PC-9 (cell line): ENCODE measurements at places on chromosomes 16 and 17.

GRCh38 chr16:84922351-84923120 is 88.8 kb downstream of the ZDHHC7 start:
- no peak for DNase-seq

GRCh38 chr17:75418531-75418930 is 13.1 kb upstream of the GRB2 start:
- DNase-seq, result no peak

GRCh38 chr17:43330876-43331639 is 67.7 kb upstream of the ARL4D start:
- DNase-seq, result no peak

GRCh38 chr17:78986649-78987328 is 7.1 kb upstream of the LGALS3BP start:
- DNase-seq, result peak; percentile 41

DNA sequence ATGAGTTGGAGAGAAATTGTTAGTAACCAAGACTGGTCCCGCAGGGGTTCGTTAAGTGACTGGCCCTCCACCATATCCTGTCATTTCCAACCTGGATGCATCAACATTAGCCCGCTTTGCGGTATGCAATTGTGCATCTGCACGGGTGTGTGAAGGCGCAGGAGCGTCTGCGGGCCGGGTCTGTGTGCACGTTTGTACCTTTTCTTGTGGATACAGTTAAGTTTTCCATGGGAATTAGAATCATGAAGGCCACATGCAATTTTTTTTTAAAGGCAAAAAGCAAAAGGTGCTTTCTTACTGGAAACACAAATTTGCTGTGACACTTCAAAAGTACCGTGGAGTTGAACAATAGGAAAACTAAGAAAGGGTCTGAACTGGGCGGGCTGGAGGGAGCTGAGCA is 355.4 kb upstream of the ZFHX3 start:
- no peak for DNase-seq

DNA sequence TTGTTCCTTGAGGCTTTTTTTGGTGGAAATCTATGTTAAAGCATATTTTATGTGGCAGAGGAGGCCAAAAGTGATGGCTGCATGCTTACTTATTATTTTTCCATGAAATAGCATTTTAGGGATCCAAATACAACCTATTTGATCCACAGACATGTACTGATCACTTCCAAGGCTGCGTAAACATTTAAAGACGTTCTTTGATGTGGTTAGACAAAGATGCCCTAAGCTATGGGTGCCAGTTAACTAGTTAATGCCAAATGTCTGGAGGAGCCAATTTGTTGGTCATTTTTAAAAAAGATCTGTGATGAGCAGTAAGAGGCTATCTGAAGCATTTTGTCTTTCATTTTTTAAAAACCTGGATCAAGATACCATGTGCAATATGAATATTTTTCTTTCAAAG is 17.3 kb upstream of the PRKCA start:
- DNase-seq, result no peak

GRCh38 chr17:29682987-29683386 is 60.3 kb upstream of the CORO6 start:
- no peak for DNase-seq

GRCh38 chr16:12788758-12789157 is 14.9 kb downstream of the CPPED1 start:
- no peak for DNase-seq
